ENCODE measurements at places on chromosomes 11 and 22.

- DNase-seq, result no peak
Measured at GRCh38 chr11:130581646-130582045, 133.2 kb downstream of the ADAMTS15 start.

DNA sequence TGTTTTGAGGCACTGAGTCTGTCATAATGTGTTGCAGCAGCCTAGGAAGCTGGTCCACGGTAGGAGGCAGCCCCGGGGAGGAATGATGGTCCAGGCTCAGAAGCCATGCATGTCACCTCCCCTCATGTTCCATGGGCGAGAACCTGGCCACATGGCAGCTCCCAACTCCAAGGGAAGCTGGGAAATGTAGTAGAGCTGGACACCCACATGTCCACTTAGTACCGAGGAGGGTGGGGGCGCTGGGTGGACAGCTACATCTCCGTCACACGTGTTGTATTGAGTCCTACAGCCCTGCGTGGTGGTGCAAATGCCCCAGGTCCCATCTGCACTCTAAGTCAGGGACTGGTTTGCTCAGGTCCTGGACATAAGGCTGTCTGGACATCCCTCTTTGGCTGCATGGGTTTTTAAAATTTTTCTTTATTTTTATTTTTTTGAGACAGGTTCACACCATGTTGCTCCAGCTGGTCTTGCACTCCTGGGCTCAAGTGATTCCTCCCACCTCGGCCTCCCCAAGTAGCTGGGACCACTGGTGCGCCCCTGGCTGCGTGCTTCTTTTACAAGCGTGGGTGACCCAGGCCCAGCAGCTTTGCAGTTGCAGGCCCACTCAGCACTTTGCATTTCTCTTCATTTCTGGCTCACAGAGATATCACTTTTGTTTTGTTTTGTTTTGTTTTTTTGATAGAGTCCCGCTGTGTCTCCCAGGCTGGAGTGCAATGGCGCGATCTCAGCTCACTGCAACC lies 3.9 kb upstream of the CTTN start:
- DNase-seq, result no peak

GRCh38 chr11:86183694-86184093 lies 60.9 kb upstream of the EED start:
- DNase-seq, result no peak

- peak; percentile 1 for DNase-seq
Measured at GRCh38 chr22:49971232-49972162, 10.9 kb downstream of the PIM3 start.

DNA sequence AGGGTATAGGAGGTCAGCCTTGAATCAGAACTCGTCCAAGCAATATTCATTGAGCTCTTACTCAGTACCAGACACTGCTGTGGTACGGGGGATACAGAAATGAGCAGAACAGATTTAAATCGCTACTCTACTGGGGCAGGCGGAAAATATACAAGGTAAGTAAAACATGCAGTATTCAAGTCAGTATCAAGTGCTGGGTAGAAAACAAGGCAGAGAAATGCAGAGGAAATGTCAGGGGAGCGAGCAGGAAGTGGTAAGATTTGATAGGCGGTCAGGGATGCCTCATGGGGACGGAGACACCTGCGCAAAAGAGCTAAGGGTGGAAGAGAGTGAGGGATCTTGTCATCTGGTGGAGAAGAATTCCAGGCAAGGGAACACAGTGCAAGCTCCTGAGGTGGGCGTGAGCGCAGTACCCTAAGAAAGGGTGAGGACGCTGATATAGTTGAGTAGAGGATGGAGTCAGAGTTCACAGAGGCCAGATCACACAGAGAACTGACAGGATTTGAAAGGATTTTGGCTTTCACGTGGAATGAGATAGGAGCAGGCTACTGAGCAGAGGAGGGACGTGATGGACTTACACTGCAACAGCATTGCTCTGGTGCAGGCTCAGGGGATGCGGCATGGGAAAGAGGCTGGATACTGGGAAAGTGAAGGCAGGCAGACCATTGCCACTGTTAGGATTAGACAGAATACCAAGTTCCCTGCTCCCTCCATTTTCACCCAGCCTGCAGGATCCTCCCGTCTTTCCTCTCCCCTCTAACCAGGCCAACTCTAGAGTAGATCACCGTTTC lies 35.8 kb downstream of the SC5D start:
- peak; percentile 8 for DNase-seq

DNA sequence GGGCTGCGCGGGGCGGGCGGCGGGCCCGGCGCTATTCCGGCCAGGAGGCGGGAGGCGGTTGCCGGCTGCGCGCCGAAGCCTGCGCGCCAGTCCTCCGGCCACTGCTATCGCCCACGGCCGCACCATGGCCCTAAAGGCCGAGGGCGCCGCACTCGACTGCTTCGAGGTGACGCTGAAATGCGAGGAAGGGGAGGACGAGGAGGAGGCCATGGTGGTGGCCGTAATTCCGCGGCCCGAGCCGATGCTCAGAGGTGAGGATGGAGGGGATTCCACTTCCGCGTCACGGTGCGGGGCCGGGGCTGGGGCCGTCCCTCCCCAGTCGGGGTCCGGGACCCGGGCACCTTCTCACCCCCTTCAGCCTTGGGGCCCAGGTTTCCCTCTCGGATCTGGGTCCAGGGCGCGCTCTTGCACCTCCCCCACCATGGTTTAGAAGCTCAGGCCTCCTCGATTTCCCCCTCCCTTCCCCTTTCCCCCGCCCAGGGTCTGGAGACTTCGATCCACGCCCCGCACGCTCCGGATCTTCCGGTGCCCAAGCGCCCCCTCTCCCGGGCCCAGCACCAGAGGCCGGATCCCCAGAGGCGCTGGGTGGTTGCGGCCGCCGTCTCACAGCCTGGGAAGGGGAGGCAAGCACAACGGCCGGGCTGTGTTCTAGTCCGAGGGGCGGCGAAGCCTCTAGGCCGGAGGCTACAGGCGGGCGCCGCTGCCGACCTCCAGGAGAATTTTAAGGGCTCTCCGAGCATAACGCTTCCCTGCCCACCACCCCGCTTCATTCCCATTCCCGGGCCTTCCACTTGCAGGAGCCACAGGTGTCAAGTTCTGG lies 517 bp downstream of the SPINDOC start:
- DNase-seq, result peak; percentile 17

- no peak for DNase-seq
Measured at GRCh38 chr11:34905666-34906065, 10.5 kb downstream of the APIP start.

DNA sequence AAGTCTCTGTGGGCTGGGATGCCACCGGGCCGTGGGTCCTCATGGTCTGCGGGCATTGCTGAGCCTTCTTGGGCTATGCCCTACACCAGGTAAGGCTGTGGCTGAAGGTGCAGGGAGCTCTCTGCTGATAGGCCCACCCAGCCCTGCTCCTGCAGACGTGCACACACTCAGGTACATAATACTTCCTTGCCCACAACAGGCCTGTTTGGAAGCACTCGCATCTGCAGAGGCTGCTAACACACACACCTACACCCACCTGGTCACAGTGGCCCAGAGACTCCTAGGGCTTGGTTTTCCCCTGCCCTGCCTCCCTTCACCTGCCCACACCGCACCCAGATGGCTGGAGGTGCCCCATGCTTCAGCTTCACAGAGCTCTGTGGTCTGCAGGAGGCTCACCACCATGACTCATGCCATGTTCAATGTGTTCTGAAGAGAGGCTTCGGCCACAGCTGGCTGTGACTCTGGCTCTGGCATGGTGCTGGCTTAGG lies 72.8 kb upstream of the KCNQ1OT1 start:
- no peak for DNase-seq

GRCh38 chr11:70521475-70522308 lies 123.4 kb downstream of the CTTN start:
- DNase-seq, result no peak

Measured in T-helper 1 cell (primary cell).